ENCODE measurements at places on chromosomes 5 and 9. TPM values are rescaled to one million over a fixed set of nuclear protein-coding genes. Genes with fewer than 3 reads are reported as not detected.

The PCDHGA1 gene
- total RNA-seq, result 0.90 TPM

The PLEKHG4B gene
- not detected for total RNA-seq

The GABRB2 gene
- not detected for total RNA-seq

The TMEM232 gene
- total RNA-seq, result 4.7 TPM

The PCDHGB3 gene
- 9.6 TPM for total RNA-seq

The TAF11L10 gene
- total RNA-seq, result not detected
